HFF-Myc (cell line): ENCODE measurements at places on chromosomes 1 and 21.

- DNase-seq, result no peak
These were observed 15.5 kb upstream of the JAK1 start for GRCh38 chr1:64981601-64982533.

DNA sequence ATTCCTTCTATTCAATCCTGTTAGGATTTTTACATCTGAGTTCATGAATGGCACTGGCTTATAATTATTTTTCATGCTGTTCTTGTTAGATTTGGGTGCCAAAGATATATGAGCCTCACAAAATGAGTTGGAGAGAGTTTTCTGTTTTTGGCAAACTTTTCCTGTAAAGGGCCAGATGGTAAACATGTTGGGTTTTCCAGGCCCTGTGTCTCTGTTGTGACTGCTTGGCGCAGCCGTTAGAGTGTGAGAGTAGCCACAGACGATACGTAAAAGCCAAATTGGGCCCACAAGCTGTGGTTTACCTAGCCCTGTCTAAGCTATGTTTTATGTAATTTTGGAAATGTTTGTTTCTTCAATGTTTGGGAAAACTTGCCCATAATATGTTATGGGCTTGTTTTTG lies 15.6 kb upstream of the CA6 start:
- no peak for DNase-seq

- DNase-seq, result no peak
These were observed 34.4 kb downstream of the FH start for GRCh38 chr1:241485145-241485544.

DNA sequence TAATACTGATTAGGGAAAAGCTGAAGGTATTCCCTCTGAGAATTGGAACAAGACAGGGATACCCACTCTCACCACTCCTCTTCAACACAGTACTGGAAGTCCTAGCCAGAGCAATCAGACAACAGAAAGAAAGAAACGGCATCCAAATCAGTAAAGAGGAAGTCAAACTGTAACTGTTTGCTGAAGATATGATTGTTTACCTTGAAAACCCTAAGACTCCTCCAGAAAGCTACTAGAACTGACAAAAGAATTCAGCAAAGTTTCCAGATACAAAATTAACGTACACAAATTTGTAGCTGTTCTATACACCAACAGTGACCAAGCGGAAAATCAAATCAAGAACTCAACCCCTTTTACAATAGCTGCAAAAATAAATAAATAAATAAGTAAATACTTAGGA lies 78.6 kb downstream of the EXTL2 start:
- DNase-seq, result no peak

DNA sequence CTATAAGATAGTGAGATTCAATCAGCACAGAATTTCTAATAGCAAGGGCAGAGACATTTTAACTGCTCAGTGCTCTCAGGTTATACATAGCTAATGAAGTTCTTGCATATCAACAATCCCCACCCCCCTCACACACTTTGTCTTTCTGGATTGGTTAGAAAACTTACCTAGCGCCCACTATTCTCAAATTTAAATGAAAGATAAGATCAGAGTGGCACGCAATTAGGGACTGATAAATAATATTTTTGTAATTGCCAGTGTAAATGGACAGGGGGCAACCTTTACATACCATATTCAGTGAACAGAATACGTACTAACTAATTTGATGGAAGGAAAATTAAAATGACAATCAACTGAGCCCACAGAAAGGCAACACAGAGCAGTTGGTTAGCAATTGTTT lies 11.7 kb downstream of the SELL start:
- no peak for DNase-seq

DNA sequence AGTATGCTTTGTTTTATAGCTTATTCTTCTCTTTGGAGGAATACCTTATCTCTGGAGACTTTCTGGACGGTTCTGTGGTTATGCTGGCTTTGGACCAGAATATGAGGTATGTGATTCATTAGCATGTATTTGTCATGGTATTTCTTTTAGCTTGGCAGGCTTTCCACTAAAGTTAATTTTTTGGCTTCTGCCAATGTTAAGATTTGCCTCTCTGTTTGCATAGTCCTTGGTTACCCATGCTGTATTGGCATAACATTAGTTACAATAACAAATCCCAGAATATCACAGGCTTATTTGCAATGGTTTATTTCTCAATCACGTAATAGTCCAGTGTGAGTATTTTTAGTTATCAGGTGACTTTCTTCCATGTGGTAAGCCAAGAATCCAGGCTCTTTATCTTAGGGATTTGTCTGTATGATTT lies 9.7 kb downstream of the ZMPSTE24 start:
- DNase-seq, result peak; percentile 27

DNA sequence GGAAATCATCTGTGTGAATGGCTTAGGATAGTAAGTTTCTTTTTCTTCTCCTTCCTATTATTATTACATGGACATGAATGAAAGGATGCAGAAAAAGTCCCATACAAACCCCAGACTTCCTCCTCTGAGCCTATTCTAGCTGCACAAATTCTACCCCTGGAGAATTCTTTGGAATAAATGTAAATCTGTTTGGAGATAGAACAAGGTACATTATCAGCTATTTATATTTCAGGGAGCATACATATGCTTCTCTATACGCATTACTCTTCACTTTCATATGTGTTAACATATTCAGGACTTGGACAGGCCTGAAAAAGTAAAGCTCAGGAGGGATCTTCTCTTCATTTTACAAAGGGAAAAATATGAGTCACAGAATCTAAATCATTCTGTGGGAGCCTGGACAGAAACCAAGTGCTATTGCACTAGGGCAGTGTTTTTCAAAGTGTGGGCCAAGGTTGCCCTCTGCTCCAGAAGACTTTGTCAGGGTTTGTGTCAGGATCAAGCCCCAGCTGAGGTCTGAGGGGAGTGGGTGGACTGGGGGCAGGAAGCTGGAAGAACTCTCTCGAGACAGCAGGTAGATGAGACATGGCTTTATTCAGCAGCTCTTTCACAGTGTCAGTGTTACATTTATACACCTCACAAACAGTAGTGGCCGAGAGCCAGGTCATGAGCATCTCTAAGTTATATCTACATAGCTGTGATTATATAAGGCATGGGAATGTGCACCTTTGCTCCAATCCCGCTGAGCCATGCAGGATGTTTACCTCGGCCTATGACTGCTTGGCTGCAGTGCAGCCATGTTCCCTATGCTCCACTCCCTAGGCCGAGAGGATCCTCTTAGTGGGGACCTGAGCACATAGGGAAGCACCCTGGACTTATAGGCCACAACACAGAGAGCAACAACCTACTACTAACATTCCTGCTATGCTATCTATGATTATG lies 114.3 kb downstream of the GDAP2 start:
- DNase-seq, result no peak

DNA sequence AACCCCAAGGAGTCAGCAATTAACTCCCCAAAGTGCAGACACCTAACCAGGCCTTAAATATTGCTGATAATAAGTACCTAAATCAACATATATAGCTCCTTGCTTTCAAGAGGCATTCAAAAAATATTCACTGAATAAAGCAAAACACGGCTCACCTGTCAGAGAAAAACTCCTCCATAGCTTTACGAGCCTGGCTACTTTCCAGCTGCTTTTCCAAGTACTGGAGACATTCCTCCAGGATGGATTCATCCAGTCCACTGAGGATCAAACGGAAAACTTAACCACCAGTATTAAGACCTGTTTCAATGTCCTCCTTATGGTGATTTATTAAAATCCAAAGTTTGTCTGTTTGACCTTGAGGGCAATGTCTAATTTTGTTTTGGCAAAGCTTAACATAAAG lies 44.6 kb downstream of the UBR4 start:
- DNase-seq, result peak; percentile 19

- no peak for DNase-seq
These were observed 65.1 kb upstream of the RGS21 start for GRCh38 chr1:192251735-192252134.

DNA sequence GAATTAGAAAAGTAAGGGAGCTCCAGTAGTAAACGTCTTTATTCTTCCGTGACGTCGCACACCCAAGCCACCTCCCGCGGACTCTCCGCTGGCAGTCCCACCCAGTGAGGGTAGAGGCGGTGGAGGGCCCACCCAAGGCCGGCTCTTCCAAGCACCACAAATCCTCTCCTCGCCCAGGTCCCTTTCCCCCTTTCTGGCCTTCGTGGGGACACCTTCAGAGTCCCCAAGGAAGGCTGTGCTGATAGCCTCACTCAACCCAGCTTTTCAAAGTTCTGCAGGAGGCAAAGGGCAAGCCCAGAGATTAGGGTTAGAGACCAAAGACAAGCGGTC lies 349 bp upstream of the GPN2 start:
- DNase-seq, result no peak

GRCh38 chr1:15029786-15030185 lies 123.8 kb upstream of the TMEM51 start:
- DNase-seq, result no peak

DNA sequence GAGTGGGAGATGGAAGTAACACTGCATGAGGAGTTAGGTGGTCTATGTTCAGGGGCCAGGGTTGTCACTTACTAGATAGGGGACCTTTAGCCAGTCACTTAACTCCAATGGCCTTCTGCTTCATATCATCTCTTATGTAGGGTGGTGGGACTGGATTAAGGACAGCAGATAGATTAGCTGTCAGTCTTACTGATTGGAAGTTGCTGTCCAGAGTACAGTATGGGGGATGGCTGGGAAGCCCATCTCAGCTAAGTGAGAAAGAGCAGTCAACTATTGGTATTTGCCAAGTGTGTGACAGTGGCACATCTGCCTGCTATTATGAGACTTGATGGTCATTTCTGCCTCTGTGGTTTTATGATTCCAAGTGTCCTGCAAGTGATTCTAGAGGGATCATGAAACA lies 130.9 kb downstream of the FGGY start:
- no peak for DNase-seq

DNA sequence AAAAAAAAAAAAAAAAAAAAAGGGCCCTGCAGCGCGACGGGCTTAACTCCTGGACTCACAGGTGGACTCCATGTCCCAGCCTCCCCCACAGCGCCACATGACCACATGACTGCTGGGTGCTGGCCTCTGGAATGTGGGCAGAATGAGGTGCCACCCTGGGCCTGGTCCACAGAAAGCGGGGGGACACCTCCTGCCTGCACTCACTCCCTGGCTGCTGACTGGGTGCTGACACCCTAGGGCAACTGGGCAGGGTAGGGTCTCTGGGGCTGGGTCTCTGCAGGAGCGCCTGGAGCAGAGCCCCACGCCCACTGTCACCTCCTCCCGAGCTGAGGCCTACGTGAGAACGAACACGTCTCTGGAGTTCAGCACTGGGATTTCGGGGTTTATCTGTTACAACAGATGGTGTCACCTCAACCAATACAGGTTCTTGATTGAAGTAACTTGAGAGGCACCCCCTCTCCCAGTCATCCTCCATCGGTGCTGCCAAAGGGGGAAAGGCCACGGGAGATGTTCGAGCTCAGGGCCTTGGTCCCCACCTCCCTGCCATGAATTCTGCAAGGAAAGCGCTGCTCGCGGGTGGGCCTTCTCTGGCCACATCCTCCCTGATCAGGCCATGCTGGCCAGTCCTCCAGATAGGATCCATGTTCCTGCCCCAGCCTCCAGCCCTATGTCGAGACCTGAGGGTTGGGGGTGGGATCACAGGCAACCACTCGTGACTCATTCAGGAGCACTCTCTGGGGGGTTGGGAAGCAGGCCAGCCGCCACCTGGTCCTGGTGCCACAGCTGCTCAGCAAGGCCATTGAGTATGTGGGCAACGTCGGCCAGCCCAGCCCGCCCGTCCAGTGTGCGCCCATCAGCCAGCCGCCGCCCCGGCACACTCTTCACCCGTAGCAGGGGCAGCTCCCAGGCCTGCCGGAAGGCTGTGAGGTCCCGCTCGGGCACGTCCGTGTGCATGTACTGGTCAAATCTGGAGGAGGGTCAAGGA lies 5.4 kb downstream of the CPLANE2 start:
- DNase-seq, result no peak

DNA sequence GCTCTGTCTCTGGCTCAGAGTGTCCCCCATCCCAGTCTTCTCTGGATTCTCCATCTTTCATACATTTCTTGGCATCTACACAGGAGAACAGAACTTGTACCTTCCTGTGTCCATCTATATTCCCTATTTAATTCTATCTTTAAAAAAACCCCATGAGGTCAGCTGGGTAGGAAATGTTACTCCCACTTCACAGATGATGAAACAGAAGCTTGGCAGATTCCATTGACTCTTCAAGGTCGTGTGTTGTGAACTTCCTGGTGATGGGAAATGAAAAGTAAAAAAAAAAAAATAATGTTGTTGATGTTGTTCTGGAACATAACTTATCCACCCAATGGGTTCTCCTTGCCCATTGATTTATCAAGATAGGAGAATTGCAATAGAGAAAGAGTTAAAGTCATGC lies 8.9 kb downstream of the CHI3L2 start:
- DNase-seq, result no peak

- DNase-seq, result no peak
These were observed 70.7 kb upstream of the ESRRG start for GRCh38 chr1:216793973-216794372.

GRCh38 chr1:9309991-9310390 lies 17.3 kb downstream of the SPSB1 start:
- no peak for DNase-seq

DNA sequence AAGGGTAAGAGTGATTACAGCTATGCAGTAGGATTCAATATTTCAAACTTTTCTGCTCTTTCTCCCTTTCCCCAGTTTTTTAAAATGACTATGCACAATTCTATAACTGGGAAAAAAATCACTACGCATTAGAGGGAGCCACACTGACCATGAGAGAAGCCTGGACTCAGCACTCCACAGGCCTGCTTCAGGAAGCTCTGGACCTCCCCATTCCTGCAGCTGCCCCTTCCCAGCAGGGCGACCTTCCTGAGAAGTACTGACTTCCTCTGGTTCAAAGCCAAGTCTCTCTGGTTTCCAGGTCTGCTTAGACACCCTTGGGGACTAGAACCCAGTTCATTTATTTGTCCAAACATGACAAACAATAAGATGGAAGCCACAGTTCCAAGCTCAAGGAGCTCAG lies 42.0 kb upstream of the CLSTN1 start:
- no peak for DNase-seq

GRCh38 chr1:39295901-39296300 lies 91.4 kb downstream of the MACF1 start:
- no peak for DNase-seq

GRCh38 chr1:153608742-153609584 lies 4.0 kb downstream of the S100A16 start:
- peak; percentile 91 for DNase-seq

DNA sequence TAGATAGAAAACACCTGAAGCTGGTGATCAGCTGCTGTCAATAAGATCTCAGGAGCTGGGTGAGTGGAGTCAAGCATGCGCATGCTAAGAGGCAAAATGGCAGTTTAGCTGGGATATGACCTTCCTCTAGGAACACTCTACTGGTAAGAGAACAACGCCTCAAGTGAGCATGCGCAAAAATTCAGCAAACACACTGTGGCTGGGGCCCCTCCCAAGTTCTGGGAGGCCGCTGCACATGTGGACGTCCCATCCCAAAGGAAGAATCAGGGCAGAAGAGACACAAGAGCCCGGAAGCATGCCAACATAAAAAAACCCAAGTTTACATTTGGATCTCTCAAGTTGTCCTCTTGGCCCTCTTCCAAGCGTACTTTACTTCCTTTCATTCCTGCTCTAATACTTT lies 126.3 kb upstream of the F3 start:
- DNase-seq, result no peak
